ENCODE measurements at places on chromosomes 16 and 17.

- DNase-seq: no peak
Observed at GRCh38 chr17:70251706-70252105, 82.4 kb downstream of the KCNJ2 start.

GRCh38 chr17:74431568-74432423 lies at the start of gene GPRC5C:
Gene GPRC5C, plus strand, starts transcription at chr17:74432088. Its CDS starts 7,689 bp downstream, at chr17:74439777.
- DNase-seq: peak; percentile 62

GRCh38 chr16:46895399-46896313 lies 11.5 kb downstream of the GPT2 start:
- no peak for DNase-seq

DNA sequence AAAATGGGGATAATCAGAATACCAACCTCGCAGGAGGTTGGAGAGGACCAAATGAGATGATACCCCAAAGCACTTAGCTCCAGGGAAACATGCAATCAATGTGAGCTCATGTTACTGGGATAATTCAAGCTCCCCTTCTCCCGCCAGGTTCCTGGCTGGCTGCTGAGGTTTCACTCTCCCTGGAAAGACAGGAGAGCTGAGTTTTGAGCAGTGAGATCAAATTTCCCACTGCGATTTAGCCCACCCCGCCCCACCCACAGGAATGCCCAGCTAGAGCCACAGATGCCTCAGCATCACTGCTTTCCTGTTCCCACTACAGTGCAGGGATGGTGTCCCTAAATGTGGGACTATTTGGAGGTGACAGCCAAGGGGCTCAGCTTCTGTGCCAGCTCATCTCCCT lies 56.7 kb downstream of the ZNF423 start:
- no peak for DNase-seq

DNA sequence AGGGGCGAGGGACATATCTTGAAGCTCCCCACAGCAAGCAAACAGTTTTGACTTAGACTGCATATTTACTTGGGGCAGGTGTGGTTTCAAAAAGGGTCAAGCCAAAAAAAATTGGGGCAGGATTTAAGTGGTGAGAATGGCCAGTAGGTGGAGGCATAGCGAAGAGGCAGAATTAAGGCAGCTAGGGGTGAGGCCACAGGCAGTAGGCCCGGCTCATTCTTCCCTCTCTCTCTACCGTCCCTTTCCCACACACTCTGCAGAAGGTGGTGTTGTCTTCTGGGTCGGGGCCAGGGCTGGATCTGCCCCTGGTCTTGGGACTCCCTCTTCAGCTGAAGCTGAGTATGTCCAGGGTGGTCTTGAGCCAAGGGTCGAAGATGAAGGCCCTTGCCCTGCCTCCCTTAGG lies 2.6 kb downstream of the SHBG start:
- DNase-seq: peak; percentile 47

DNA sequence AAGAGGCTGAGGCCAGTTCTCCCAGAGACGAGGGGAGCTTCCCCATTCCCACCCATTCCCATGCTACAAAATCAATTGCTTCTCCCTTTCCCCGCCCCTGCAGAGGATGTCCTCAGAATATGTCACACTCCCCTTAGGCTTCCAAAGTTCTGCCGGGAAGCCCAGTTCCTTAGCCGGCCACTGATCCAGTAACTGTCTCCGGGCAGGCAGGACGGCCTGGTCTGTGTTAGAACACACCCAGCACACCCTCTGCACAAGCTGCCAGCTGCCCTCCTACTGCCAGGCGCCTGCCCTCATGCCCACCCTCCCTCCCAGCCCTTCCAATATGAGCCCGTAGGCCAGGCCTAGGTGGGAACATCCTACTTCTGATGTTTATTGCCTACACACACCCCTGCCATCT lies 31.1 kb downstream of the SGSM2 start:
- no peak for DNase-seq

- no peak for DNase-seq
Observed at GRCh38 chr16:48885471-48885870, 275.5 kb upstream of the N4BP1 start.

- peak; percentile 25 for DNase-seq
Observed at GRCh38 chr16:10937068-10937859, 5.0 kb downstream of the DEXI start.

All from activated CD4-positive, alpha-beta memory T cell treated with anti-CD3 and anti-CD28 coated beads, Interleukin-2, amount 10 ng/mL, durations not matched to agents 7 days and 5 days (primary cell).